ENCODE measurements at places on chromosomes 3 and 15.

GRCh38 chr3:180762866-180763265, 83.6 kb upstream of the CCDC39 start:
- no peak for ATAC-seq

DNA sequence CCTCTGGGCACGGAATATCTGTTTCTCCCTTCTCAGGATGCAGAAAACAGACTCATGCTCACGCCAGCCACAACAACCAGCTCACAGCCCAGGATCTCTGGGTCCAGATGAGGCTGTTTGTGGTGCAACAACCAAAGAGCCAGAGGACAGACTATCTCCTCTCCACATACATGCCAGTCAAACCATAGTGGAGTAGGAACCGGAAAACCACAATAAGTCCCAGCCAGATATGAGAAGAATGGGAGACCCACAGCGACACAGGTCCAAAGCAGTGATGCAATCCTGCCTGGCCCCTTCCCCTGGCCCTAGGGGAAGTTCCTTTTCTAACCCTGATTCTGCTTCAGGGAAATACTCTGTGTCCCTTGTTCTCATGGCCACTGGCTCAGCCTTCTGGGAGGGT, 27.6 kb downstream of the MEX3B start:
- no peak for ATAC-seq

DNA sequence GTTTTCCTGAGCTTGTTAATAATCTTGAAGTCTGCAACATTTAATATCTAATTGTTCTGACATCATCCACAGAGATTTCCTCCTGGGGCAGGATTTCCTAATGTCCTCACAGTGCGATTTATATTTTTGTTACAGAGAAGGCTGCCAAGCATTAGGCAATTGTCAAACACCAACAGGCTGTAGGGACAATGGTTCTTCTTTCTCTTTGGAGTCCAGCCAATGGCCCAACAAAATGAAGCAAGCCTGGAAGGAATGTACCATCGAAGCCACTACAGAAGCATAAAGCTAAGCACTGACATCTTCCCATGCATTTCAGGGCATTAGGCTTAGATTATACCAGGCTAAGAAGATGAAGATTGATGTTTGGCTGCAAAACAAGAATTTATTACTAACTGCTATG, 173.0 kb upstream of the FRMD4B start:
- peak; percentile 65 for ATAC-seq

GRCh38 chr15:77550301-77551251, 82.1 kb downstream of the LINGO1 start:
- ATAC-seq, result no peak

GRCh38 chr3:146250449-146251382, at the start of gene PLSCR4:
Gene PLSCR4 (minus strand): TSS chr3:146251105. CDS start chr3:146222071, 29,034 bp downstream.
- peak; percentile 83 for ATAC-seq

DNA sequence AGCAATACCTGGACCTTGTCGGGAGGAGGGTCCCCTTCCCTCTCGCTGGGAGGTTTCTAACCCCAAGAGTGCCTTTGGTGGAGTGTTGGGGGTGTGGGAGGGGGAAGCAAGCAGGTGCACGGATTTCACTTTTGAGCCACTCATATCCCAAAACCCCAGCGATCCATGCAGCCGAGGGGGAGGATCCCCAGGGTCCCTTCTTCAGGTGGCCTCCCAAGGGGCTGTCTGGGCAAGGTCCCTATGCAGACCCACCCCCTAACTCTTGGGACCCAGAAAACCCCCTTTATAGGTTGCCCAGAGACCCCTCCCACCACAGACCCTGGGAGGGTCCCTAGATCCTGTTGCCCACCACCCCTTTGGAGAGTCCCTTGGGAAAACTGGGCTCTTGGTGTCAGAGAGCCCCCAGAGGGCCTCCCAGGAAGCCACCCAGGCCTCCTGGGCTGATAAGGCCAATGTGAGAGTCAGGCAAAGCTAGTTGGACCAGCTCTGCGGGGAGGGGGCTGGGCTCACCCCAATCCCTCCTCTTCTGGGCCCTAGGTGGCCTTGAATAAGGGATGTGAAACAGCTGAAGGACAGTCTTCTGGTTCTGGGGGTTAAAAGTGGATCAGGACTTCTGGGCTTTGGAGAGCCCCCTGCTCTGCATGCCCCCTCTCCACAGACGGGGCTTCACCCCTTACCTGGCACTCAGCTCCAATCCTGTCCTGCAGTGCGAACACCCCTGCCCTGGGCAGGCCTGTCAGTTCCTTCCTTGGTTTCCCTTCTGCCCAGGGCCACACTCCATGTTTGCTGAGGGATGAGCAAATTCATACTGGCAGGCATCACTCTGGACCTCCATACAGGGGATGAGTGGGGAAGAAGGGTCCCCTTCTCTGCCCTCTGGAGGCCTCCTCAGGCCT, 932 bp upstream of the PLCD1 start:
- peak; percentile 45 for ATAC-seq

Data from esophagus mucosa (tissue), 1 donor.